Stimulated activated CD4-positive, alpha-beta T cell treated with anti-CD3 and anti-CD28 coated beads, Interleukin-4, amount 100 ng/mL, for 4 hours (primary cell): ENCODE measurements at places on chromosomes 2 and 18.
A peak's percentile ranks its signal among the peaks of the same experiment; 100 is the strongest.

DNA sequence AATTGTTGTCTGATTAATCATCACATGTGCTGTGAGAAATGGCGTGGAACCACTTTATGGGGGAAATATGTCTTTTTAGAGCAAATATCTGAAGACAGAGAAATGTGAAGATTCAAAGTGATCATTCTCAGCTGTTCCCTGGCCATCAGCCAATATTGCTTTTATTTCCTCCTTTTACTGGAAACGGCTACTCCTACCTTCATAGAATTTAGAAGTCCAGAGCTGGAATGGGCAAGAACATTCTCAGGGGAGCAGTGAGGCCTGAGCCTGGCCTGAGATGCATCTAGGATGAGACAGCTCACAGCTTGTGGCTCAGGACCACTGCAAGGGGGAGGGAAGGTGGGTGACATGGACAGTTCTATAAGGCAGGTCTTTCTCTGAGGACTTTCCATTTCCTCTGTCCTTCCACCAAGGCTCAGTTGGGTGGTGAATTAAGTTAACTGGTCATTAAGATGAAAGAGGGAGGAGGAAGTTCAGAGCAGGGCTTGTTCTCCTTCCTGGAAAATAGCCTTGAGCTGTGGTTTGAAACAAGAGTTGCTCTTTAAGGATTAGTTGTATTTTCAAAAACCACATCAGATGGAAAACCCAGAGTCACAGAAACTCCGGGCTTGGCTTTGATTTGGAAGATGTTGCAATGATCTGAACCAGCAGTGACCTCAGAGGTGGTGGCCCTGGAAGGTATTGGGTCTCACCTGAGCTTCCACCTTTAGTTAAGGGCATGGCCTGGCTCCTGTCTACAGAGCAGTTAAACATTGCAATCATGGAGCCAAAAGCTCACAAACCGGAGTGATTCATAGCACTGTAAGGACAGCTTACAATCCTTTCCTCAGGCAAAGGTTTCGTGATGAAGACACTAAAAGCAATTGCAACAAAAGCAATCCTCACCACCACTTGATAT, 144.3 kb downstream of the VAPA start:
- DNase-seq, result no peak

DNA sequence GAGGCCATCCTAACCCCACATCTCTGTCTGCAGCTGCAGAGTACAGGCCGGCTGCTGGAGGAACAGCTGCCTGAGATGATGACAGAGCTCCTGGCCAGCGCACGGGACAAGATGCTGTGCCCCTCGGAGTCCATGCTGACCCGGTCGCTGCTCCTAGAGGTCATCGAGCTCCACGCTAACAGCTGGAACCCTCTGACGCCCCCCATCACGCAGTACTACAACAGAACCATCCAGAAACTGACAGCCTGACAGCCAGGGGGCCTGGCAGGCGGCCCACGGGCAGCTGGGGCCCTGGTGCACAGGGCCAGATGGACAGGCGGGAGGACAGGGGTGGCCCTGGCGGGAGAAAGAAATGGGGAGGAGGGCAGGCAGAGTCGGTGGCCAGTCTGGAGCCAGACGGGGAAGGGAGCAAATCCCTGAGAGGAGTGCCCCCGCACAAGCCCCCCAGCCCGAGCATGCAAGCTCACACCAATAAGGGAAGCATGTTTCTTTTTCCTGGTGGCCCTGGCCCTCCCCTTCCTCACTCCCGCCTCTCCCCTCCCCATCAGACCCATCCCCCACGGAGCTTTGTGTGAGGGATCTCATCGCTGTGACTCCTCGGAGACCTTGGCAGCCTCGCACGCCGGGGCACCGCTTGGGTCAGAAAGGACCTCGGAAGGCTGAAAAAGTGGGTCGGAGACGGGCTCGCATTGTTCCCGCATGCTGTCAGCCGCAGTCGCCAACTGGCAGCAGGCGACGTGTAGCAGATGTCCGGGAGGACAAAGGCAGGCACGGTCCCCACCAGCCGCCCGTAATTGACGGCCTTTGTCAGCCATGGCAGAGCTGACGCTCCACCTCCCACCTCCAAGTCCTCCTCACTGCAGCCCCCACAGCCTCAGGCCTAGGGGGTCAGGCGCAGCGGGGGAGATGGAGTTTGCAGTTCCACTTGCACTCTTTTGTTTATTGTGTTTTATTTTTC, 91.2 kb downstream of the SMAD7 start:
- DNase-seq, result no peak

DNA sequence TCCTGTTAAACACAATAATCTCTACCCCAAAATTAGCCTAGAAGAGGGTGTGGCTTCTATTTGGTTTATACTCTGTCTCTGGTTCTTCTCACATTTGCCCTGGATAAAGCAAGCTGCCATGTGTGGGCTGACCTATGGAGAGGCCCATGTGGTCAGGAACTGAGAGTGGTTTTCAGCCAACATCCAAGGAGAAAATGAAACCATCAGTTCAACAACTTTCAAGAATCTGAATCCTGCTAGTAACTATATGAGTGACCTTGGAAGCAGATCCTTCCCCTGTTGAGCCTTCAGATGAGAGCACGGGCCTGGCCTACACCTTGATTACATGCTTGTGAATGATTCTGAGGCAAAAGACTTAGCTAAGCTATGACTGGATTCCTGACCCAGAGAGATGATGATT, 11.5 kb upstream of the TRIB2 start:
- DNase-seq, result no peak

- no peak for DNase-seq
Measured at GRCh38 chr18:79768745-79769144, 29.0 kb upstream of the KCNG2 start.

DNA sequence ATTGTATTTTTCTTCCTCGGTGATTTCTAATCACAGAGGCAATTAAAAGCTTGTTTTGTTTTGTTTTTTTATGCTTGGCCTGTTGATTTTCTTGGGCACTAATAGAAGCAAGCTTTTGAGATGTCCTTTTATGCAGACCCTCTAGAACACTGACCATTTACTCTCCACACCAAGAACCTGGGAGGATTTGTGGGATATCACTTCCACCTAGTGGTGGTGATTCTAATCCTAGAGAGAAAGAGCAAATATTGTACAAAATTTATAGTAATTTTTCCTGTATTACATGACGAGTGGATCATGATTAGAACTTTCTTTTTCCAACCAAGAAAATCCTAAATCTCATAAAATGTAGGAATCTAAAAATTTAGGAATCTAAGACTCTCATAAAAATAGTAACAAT, 23.4 kb downstream of the NEMP2 start:
- no peak for DNase-seq

DNA sequence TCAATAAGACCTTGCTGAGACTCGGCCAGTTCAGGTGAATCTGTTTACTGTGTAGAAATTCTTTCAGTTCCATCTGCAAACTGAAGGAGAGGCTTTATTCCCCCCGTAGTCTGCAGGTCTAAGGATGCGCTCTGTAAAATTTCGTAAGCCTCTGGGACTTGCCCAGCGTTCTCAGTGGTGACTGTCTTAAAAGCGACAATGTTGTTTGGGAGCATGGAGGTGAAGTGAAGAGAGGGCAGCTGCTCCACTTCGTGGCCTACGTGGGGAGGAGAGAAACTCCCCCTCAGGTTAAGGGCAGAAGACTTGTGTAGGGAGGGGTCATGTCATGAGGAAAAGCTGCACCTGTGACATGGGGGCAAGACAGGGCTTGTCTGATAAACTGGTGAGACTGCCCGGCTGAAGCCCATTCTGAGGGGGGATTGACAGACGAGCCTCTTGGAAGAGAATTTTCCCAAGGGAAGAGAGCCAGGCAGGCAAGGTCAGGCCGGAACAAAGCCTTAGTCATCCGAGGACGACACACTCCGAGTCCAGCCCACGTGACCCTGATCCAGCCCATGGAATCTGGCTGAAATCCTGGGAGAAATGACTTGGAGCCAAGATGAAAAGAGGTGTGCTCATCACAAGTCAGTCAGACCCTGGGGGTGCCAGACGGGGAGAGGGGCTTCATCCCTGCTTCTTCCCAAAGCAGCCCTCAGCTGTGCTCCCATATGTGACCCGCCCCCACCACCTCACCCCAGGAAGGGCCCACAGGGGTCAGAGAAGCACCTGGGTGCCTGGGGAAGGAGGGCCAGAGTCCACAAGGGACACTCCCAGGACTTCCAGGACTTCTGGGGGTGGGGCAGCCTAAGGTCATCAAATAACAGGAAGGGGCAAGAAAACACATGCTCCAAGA, 88.5 kb upstream of the SH3BP4 start:
- DNase-seq, result no peak

DNA sequence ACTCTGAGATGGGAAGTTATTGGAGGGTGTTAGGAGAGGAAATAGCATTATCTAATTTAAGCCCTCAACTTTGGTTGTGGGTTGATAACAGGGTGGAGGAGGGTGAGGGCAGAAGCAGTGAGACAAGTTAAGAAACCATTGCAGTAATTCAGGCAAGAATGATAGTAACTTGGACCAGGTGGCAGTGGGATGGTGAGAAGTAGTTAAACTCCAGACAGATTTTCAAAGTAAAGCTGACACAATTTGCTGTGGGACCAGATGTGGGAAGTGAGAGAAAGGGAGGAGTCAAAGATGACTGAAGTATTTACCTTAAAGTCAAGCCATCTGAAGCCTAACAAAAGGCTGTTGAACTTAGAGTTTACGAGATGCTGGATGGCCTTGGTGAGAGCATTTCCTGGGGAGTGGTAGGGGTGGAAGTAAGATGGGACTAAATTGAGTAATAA, 163.2 kb upstream of the KLF7 start:
- no peak for DNase-seq

DNA sequence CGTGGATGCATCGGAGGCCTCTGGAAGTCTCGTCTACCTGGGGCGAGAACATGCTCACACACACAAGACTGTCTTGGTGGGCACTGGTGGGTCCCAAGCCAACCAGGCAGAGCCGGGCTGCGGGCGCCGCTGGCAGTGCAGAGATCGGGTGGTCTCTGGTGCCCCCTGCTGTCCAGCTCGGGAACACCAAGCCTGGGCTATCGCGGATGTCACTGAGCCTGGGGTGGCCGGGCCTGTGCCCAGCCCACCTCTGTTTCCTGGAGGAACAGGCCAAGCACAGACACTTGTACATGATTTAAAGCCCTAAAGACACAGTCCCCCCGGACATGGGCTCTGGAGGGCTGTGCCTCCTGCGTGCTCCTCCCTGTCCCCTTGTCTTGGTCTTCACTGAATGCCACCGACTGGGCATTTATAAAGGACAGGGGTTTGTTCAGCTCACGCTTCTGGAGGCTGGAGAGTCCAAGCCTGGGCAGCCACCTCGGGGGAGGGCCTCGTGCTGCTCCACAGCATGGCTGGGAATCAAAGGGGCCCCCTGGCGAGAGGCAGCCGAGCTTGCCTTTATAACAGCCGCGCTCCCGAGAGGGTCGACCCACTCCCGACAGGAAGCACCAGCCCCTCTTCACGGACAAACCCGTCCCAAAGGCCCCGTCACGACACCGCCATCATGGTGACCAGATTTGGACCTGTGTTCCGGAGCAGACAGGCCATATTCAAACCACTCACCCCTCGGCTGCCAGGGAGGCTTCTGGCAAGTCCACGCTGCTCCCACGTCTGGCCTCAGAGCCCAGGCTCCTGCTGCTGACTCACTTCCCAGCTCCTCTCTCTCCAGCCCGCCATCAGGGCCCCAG, 3.6 kb upstream of the OTOS start:
- DNase-seq, result peak; percentile 64

DNA sequence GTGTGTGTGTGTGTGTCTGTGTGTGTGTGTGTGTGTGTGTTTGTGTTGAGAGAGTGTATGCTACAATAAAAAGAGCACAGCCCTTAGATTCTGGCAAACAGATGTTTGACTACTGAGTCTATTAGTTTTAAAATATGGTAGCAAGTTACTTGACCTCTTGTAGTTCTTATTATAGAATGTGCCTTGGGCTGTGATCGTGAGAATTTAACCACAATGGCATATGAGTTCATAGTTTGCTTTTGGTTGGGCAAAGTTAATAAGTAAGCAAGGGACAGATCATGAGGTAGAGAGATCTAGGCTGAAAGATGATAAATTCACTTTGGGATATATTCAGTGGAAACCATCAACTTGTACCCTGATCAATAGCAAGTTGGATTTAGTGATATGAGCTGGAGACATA, 334.3 kb upstream of the VWC2L start:
- DNase-seq, result no peak

DNA sequence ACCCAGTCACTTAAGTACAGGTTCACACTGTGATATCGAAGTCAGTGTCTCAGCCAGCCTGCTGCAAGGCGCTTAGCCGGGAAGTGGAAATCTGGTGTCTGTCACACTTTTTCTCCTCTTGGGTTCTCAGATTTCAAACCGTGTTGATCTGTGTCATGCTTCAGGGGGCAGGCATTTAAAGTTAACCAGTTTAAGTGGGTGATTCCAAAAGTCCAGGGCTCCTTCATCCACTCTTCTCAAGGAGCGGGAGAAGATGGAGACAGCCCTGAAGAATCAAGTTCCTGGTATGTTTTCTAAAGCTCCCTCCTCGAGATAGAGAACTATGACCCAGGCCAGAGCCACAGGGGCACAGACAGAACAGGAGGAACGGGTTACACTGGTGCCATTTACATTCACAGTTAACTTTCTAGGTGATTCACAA, 331.7 kb downstream of the GBX2 start:
- DNase-seq, result no peak

- peak; percentile 73 for DNase-seq
Measured at GRCh38 chr2:25301453-25302352, 40.0 kb downstream of the DNMT3A start.

DNA sequence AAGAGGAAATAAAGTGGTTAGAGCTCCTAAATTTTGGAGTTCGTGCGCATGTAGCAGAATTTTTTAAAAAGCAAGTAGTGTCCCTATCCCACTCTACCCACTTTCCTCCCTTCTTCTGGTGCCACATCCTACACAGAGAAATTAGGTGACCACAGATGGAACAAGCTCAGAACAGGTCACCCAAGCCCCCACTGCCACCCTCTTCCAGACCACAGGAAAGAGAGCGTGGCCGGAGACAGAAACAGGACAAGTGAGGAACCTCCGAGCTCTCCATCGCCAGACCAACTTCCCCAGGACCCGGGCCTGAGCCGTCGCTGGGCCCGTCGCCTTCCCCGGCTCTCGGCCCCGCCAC, 433 bp downstream of the NPC1 start:
- DNase-seq, result no peak
